ENCODE measurements at places on chromosomes 5 and 9. TPM values are rescaled to one million over a fixed set of nuclear protein-coding genes. Genes with fewer than 3 reads are reported as not detected.

Gene C1QTNF2
- polyA plus RNA-seq = 1.2 TPM

Gene PCDHA1
- 0.06 TPM for polyA plus RNA-seq

GRCh38 chr9:133058550-133059320 lies 3.0 kb upstream of the CEL start:
- no peak for DNase-seq

GRCh38 chr9:81476813-81477490 lies 212.4 kb downstream of the TLE1 start:
- DNase-seq = no peak
